Stimulated activated CD4-positive, alpha-beta T cell treated with anti-CD3 and anti-CD28 coated beads, Interleukin-15, amount 100 ng/mL, for 48 hours (primary cell): ENCODE measurements at places on chromosomes 2 and 18.

- DNase-seq = no peak
Observed at GRCh38 chr2:123453046-123453700, 571.9 kb upstream of the CNTNAP5 start.

- DNase-seq = no peak
Observed at GRCh38 chr2:107743274-107743673, 83.4 kb upstream of the RGPD4 start.

GRCh38 chr2:62475172-62476011, 30.6 kb downstream of the TMEM17 start:
- DNase-seq = no peak

GRCh38 chr2:239574434-239575156, 173.8 kb upstream of the HDAC4 start:
- DNase-seq = no peak

DNA sequence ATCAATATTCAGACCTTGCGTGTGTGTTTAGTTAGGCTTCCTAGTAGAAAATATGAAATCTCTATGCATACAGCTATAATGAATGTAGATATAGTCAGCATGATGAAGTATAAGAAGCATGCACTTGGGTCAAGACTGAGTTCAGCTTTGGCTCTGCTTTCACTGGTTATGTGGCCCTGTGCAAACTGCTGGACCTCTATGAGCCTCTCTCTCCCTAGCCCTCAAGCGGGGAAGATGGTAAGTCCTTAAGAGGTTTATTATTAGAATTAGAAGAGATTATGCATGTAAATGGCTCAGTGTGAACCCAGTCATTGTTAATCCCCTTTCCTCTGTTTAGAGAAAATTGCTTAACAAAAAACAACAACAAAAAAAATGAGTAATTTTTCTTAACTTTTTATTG, 178.8 kb upstream of the NXPH2 start:
- no peak for DNase-seq

GRCh38 chr2:151020411-151020810, 241.3 kb downstream of the RBM43 start:
- no peak for DNase-seq

DNA sequence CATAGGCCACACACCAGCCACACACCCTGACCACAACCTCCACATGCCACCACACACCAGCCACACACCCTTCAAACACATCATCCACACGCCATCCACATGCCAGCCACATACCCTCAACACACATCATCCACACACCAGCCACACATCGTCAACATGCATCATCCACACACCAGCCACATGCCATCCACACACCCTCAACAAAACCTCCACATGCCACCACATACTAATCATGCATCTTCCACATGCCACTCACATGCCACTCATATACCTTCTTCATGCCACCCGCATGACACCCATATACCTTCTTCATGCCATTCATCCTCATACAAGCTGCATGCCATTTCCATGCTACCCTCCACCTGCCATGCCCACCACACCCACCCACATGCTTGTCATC, 12.4 kb downstream of the TNS1 start:
- DNase-seq = no peak

- DNase-seq = no peak
Observed at GRCh38 chr2:228802181-228803071, 468.7 kb downstream of the PID1 start.

GRCh38 chr2:39356922-39357639, 80.0 kb downstream of the MAP4K3 start:
- no peak for DNase-seq

DNA sequence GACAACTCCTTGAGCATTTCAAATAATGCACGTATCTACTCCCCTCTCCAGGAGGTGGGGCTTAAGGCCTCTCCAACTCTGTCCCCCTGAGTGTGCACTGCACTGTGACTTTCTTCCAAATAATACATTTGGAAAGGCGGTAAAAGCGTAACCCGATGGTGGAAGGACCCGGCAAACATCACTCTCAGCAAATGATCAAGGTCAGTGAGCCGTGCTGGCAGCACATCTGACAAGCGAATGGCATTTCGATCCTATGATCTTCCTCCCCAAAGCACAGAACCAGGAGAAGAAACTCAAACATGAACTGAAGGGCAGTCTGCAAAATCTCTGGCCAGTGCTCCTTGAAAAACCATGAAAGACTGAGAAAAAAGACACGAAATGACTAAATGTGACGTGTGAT, 208.7 kb downstream of the TWIST2 start:
- no peak for DNase-seq

GRCh38 chr2:194105358-194105757, 1551.7 kb upstream of the SLC39A10 start:
- no peak for DNase-seq

DNA sequence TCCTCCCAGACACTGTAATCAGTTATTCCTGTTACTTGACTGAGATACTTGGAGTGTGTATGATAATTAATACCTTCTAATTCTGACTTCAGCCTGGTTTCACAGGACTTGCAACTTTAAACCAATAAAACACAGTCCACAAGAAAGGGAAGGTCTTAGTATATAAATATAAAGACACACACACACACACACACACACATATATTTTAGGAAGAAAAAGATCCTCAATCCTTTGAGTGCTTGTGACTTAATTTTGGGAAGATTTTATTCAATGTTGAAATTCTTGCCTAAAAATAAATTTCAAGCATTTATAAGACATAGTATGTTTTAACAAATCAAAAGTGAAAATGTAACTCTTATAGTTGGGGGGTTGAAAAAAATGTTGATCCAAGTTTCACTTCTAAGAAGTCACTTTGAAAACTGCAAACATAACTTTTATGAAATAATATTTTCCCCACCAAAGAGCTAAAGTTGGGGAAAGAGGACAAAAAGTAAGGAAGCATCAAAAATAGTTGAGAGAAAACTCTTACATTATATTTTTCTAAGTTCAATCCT, 824 bp upstream of the VPS54 start:
- DNase-seq = no peak

DNA sequence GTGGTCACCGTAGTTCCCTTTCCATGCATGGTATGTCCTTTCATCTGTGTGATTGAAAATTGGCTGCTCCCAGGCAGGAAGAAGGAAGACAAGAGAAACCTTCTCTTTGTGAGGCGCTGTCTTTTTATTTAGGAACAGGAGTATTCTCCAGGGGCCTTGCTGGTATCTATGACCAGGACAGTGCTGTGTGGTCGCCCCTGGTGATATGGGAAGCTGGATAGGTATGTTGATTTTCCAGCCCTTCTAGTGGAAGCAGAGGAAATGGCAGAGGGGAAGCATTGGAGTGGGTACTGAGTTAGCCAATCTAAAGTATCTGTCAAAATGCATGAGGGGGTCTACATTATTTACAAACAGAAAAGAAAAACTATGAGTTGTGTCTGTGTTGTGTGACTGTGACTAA, 226.6 kb downstream of the MTX2 start:
- no peak for DNase-seq

GRCh38 chr2:85673716-85674375, 5.8 kb upstream of the SFTPB start:
- DNase-seq = no peak

DNA sequence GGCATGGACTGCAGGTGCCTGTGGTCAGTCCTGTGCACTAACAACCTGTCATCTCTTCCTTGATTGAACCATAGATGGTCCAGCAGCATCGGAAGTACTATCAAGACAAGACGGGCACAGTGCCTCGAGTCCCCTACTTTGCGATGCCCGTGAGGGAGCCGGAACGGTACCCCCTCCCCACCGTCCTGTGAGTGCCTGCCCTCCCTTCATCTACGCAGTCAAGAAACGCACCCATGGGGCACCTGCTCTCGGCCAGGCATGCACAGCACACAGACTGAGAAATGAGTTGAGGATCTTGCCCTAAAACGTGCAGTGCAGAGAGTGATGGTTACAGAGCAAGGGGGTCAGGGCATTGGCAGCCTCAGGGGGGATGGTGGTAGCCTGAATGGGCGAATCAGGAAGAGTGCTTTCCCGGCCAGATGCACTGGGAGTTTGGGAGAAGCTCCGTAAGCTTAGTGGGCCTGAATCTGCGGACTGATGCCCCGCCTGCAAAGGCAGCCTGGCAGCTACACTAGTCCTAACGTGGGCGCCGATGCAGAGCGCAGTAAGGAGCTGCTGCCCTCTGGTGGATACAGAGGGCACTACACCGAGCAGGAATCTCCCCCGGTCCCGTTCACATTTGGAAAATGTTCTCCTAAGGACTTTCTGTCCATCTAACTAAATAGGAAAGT, 63.6 kb downstream of the CIB4 start:
- peak; percentile 31 for DNase-seq

- DNase-seq = no peak
Observed at GRCh38 chr2:105288133-105288532, 41.4 kb downstream of the TGFBRAP1 start.

GRCh38 chr2:137963535-137964065, 673 bp upstream of the HNMT start:
- DNase-seq = no peak

GRCh38 chr2:190763901-190764514, 115.1 kb downstream of the NAB1 start:
- DNase-seq = no peak

- DNase-seq = no peak
Observed at GRCh38 chr2:233544200-233544610, 22.4 kb downstream of the USP40 start.

- DNase-seq = no peak
Observed at GRCh38 chr2:126933711-126934091, 35.0 kb downstream of the TEX51 start.

DNA sequence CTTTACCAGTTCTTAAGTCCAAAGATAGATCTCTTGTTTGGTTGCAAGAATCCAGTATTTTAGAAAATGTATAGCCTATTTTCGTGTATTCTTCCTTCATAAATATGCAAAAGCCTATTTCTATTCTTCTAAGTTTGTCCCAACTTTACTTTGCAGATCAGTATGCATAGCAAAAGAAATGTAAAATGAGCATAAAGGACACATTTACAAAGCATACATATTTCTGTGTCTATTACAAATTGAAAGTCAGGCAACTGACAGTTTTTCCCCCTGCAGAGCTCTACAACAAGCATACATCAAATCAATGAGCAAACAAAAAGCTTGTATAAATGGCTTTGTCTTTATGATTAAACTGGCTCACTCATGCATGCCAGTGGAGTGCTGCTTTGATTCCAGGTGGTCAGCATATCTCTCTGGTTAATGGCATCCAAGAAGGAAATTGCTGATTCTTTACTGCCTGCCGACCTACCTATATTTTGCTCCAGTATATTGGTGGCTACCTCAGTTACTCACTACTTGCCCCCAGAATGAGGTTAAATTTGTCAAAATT, 10.0 kb upstream of the VPS54 start:
- no peak for DNase-seq

GRCh38 chr2:152609154-152609553, 108.1 kb downstream of the PRPF40A start:
- DNase-seq = no peak

DNA sequence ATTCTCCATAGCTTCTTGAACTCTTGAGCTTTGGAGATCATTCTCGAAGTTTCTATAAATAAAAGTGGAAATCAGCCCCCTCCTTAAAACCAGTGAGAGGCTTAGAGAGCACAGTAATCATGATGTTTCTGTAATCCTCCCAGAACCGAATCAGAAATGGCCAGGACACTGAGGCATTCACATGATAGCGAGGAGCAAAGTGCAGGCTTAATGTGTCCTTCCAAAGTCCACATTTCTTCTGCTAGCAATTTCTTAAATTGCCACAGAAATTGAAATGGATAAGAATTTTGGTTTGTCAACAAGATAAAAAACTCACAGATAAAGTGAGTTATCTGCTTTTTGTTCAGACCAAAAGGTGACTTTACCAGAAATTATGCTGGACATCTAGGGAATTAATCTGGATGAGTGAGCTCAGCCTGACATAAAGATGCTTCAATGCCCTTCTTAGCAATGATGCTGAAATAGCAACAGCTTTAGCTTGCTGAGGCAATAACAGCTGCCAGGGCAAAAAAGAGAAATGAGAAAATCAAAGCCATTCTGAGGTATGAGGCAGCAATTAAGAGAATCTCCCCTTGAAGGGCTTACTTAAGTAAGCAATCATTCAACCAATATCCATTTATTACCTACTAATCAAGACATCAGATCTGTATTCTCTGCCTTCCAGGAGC, 82.4 kb upstream of the PHLPP1 start:
- DNase-seq = no peak

- no peak for DNase-seq
Observed at GRCh38 chr2:223459328-223459939, 142.7 kb downstream of the SCG2 start.

DNA sequence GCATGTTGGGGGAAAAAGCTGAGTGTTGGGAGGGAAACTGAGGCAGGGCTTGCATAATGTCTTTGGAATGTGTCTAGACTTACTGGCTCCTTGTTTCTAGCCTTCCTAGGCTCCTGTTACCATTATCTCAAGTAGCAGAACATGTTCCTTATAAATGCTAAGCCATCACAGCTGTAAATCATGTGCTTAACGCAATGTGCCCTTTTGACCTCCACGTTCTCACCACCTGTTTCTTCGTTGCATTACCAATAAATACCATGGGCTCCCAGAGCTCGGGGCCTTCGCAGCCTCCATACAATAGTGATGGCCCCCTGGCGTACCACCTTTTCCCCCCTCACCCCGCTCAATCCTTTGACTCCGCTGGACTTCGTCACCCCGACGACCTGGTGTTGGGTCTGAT, 54.0 kb upstream of the CWC22 start:
- DNase-seq = no peak

DNA sequence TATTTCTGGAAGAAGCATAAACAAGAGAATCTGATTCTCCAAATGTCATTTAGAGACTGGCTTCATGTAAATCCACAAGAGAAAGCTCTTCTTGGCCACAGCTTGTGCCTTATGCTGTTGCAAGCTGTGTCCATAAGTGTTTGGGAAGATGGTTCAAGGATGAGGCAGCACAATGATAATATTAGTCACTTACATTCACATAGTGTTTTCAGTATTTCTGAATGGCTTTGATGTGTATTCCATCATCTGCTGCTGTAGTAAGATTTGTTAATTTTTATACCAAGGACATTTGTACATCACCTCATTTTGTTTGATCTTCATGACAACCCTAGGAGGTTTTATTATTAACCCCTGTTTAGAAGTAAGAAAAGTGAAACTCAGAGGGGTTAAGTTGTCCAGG, 29.9 kb downstream of the CREG2 start:
- DNase-seq = no peak

- no peak for DNase-seq
Observed at GRCh38 chr2:149112713-149113112, 74.2 kb downstream of the LYPD6B start.

GRCh38 chr2:149766339-149766738, 178.8 kb upstream of the MMADHC start:
- DNase-seq = no peak

DNA sequence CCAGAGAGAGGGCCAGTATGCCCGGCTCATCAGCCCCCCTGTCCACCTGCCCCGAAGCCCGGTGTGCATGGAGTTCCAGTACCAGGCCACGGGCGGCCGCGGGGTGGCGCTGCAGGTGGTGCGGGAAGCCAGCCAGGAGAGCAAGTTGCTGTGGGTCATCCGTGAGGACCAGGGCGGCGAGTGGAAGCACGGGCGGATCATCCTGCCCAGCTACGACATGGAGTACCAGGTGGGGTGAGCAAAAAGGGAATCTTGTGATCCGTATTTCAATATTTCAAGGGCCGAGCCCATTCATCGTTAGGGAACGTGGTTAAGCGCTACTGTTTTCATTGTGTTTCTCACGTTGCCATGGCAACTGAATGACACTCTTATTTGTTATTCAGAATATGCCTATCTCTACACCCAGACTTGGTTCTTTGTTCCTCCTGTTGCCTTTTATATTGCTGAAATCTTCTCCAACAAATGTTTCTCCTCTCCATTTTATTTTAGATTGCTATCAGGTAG, 81.5 kb downstream of the NRP2 start:
- DNase-seq = no peak
